Neural crest cell (in vitro differentiated cells): ENCODE measurements at places on chromosomes 1 and 21.

GRCh38 chr1:242083742-242084141 lies 84.8 kb upstream of the MAP1LC3C start:
- H3K4me3 ChIP-seq = no peak overlapping the region
- H3K4me1 ChIP-seq = peaks cover 5% of the 10 kb centered on the region
- H3K36me3 ChIP-seq = no peaks in the 10 kb centered on the region
- no peaks in the 10 kb centered on the region for H3K27me3 ChIP-seq
- no peak for DNase-seq
- H3K27ac ChIP-seq = no peak overlapping the region

DNA sequence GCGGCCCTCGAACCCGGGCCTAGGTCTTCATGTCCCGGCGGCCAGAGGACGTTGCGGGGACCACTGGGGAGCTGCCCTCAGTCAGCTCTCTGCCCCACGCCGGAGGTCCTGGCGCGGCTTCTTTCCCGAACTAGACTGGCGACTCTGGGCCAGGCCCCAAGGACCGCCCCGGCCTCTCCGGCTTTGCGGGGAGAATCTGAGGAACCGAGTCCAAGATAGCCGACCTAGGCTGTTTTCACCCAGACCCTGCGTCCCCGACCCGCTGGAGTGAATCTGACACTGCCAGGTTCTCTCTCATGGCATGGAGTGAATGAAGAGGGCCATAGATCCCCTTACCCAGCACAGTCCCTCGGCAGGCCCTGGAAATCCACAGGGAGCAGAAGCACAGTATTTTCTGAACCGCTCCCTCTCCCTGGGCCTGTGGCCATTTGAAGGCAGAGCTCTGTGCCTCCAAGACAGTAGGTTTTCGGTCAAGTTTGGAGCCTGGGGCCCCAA lies 9.9 kb upstream of the BARHL2 start:
- H3K36me3 ChIP-seq = no peaks in the 10 kb centered on the region
- H3K4me1 ChIP-seq = peaks cover 42% of the 10 kb centered on the region
- DNase-seq = no peak
- H3K27ac ChIP-seq = no peak overlapping the region
- peak overlapping the region; percentile 8 for H3K4me3 ChIP-seq

DNA sequence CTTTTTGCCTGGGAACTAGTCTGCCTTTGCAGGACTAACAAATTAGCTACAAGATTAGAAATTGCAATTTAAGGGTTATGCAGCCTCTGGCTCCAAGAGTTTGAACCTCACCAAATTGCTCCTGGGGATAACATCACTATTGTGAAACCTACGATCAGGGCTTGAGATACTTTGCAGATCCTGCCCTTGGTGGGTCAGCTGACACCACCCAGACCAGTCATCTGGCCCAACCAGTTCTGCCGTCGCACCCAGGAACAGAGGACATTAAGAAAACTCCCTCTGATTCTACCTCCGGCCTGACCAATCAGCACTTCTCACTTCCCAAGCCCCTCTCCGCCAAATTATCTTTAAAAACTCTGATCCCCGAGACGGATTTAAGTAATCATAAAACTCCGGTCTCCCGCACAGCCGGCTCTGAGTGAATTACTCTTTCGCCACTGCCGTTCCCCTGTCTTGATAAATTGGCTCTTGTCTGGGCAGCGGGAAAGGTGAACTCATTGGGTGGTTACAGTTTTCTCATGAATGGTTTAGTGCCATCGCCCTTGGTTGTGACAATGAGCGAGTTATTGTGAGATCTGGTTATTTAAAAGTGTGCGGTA lies 32.9 kb upstream of the B3GALT5 start:
- no peak overlapping the region for H3K27ac ChIP-seq
- H3K4me1 ChIP-seq = no peaks in the 10 kb centered on the region
- H3K36me3 ChIP-seq = peaks cover 2% of the 10 kb centered on the region
- no peaks in the 10 kb centered on the region for H3K27me3 ChIP-seq
- H3K4me3 ChIP-seq = no peak overlapping the region

DNA sequence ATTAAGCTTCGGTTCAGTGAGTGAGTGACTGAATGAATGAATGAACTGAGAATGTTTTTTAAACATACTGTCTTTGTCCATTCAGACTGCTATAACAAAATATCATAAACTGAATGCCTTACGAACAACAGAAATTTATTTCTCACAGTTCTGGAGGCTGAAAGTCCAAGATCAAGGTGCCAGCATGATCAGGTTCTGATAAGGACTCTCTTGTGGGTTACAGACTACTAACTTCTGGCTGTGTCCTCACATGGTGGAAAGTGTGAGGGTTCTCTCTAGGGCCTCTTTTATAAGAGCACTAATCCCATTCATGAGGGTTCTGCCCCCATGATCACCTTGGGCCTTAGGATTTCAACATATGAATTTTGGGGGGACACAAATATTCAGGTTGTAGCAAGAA lies 7.1 kb upstream of the DUSP10 start:
- H3K36me3 ChIP-seq = no peaks in the 10 kb centered on the region
- no peaks in the 10 kb centered on the region for H3K4me1 ChIP-seq
- no peak for DNase-seq
- H3K27ac ChIP-seq = no peak overlapping the region

DNA sequence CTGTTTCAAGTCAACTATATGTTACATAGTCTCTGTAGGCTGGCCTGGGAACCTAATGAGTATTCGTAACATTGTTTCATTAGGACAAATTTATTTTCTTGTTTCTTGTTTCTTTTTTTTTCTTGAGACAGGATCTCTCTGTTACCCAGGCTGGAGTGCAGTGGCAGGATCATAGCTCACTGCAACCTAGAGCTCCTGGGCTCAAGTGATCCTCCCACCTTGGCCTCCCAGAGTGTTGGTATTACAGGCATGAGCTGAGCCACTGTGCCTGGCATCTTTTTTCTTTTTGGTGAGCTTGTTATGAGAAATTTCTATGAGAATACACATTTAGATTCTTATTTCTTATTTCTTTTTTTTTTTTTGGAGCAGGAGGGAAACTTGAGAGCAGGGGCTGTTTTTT lies 6.8 kb downstream of the CENPS start:
- no peaks in the 10 kb centered on the region for H3K36me3 ChIP-seq
- peak overlapping the region; percentile 78 for H3K27ac ChIP-seq
- no peaks in the 10 kb centered on the region for H3K27me3 ChIP-seq
- peaks cover 21% of the 10 kb centered on the region for H3K4me1 ChIP-seq
- peak overlapping the region; percentile 4 for H3K4me3 ChIP-seq

GRCh38 chr1:11339346-11340232 lies 66.6 kb downstream of the UBIAD1 start:
- peaks cover 14% of the 10 kb centered on the region for H3K27me3 ChIP-seq
- no peaks in the 10 kb centered on the region for H3K36me3 ChIP-seq
- H3K4me1 ChIP-seq = peaks cover 56% of the 10 kb centered on the region
- DNase-seq = peak; percentile 43

DNA sequence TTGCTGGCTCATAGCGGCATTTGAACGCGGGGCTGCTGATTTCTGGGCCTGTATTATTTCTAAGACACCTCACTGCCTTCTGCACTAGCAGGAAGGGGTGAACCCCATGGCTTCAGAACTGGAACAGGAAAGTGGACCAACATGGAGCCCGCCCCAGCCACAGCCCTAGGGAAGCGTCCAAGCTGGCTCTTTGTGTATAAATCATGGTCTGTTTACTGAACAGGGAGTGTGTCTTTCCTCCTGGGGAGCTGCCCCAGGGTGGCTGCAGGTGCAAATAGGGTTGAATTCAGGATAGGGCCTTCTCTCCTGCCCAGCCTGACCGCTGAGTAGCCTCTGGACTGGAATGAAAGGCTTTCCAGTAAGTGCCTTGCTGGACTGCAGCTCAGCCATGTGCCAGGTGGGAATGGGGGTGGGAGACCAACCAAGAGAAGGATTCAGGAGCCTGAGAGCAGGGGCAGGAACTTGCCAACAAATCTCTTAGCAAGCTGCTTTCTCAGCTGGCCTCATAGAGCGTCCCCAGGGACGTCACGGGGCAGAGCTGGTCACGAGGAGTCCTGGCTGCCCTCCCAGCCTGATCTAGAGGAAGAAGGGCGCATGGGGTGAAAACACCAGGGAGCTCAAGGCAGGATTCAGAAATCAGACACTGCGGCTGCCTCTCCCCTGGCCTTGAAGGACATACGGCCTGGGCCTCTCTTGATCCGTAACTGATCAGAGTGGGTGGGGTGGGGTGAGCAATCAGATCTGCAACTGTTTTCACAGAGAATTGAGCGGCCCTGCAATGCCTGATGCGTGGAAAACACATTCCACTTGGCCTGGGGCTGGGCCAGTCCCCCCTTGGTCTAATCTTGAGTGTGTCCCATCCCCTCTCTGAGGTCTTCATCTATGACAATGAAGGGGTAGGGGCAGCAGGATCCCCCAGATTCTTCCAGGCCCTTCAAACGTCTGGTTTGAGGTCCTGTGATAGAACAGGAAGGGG lies 56.5 kb upstream of the SELENON start:
- H3K36me3 ChIP-seq = peaks cover 2% of the 10 kb centered on the region
- no peak for DNase-seq
- H3K27me3 ChIP-seq = no peaks in the 10 kb centered on the region
- H3K4me3 ChIP-seq = no peak overlapping the region
- no peak overlapping the region for H3K27ac ChIP-seq

DNA sequence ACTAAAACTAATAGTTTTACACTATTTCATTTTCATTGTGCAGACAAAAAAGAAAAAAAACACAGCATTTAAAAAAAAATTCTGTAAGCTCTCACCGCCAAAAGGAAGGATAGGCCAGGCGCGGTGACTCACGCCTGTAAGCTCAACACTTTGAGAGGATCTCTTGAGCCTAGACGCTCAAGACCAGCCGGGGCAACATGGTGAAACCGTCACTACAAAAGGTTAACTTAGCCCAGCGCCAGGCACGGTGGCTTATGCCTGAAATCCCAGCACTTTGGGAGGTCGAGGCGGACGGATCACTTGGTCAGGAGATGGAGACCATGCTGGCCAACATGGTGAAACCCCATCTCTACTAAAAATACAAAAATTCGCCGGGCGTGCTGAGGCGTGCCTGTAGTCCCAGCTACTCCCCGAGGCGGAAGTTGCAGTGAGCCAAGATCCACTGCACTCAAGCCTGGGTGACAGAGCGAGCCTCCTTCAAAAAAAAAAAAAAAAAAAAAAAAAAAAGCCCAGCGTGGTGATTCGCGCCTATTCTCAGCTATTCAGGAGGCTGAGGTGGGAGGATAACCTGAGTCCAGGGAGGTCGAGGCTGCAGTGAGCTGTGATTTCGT lies 14.3 kb upstream of the SPEN start:
- H3K27me3 ChIP-seq = peaks cover 6% of the 10 kb centered on the region
- no peak overlapping the region for H3K27ac ChIP-seq
- peaks cover 2% of the 10 kb centered on the region for H3K36me3 ChIP-seq
- H3K4me3 ChIP-seq = peak overlapping the region; percentile 96

DNA sequence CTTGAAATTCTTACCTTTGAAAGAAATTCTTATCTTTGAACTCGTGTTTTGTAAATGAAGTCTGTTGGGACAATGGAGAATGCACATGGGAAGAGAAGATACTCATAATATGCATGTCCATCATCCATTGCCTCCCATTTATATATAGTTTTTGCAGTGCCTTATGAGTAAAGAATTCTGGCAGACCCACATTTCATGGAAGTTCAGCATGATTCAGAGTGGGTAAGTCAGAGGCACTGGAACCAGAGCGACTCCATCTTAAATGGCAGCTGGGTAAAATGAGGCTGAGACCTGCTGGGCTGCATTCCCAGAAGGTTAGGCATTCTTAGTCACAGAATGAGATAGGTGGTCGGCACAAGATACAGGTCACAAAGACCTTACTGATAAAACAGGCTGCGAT lies 13.8 kb downstream of the LAX1 start:
- no peak for DNase-seq
- H3K4me1 ChIP-seq = no peaks in the 10 kb centered on the region
- no peak overlapping the region for H3K27ac ChIP-seq
- no peak overlapping the region for H3K4me3 ChIP-seq
- H3K27me3 ChIP-seq = no peaks in the 10 kb centered on the region
- H3K36me3 ChIP-seq = no peaks in the 10 kb centered on the region

DNA sequence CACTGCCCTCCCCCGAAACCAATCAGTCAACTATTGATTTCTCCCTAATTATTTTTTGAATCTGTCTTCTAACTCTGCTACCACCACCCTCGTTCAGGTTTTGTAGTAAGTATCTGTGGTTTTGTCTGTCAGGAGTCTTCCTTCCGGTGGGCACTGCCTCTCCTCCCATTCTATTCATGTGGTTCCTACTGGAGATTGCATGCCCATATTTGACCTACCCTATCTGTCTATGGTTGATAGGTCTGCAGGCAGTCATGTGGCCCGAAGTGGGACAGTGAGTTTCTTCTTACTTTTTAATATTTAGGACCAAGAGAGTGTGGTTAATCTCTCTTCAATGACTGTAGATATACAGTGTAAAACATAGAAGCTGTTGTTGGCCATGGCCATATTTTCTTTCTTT lies 17.8 kb upstream of the MAST2 start:
- no peaks in the 10 kb centered on the region for H3K36me3 ChIP-seq
- peak overlapping the region; percentile 61 for H3K27ac ChIP-seq
- H3K4me1 ChIP-seq = no peaks in the 10 kb centered on the region
- H3K27me3 ChIP-seq = peaks cover 10% of the 10 kb centered on the region
- H3K4me3 ChIP-seq = no peak overlapping the region

- no peak overlapping the region for H3K4me3 ChIP-seq
- H3K27ac ChIP-seq = no peak overlapping the region
- peaks cover 4% of the 10 kb centered on the region for H3K27me3 ChIP-seq
- H3K4me1 ChIP-seq = peaks cover 12% of the 10 kb centered on the region
- no peaks in the 10 kb centered on the region for H3K36me3 ChIP-seq
- DNase-seq = no peak
Observed at GRCh38 chr1:147769106-147769505, 8.7 kb upstream of the GJA5 start.

DNA sequence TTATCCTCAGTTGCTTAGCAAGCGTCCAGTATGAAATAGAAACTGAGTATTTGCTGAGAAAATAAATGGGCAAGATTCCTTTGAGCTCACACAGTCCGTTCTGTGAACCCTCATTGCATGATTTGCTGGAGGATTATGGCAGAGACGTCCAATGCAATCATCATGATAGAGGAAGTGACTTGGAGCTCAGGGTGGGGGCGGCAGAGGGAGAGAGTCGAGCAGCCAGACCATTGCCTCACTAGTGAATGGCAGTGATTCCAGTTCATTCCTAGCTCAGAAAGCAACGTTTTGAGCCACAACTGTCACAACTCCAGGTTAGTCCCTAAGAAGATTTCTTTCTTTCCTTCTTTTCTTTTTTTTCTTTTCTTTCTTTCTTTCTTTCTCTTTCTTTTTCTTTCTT lies 27.5 kb upstream of the COL9A2 start:
- H3K27me3 ChIP-seq = peaks cover 30% of the 10 kb centered on the region
- H3K4me1 ChIP-seq = no peaks in the 10 kb centered on the region
- no peak overlapping the region for H3K27ac ChIP-seq
- no peaks in the 10 kb centered on the region for H3K36me3 ChIP-seq
- DNase-seq = no peak

GRCh38 chr1:9050803-9051202 lies 18.6 kb downstream of the SLC2A5 start:
- no peak overlapping the region for H3K4me3 ChIP-seq
- peaks cover 7% of the 10 kb centered on the region for H3K4me1 ChIP-seq
- H3K27ac ChIP-seq = no peak overlapping the region
- peaks cover 9% of the 10 kb centered on the region for H3K27me3 ChIP-seq
- DNase-seq = no peak
